ENCODE measurements at places on chromosomes 5 and 9. TPM values are rescaled to one million over a fixed set of nuclear protein-coding genes. Genes with fewer than 3 reads are reported as not detected.

Gene NR3C1
- 102 TPM for total RNA-seq

DNA sequence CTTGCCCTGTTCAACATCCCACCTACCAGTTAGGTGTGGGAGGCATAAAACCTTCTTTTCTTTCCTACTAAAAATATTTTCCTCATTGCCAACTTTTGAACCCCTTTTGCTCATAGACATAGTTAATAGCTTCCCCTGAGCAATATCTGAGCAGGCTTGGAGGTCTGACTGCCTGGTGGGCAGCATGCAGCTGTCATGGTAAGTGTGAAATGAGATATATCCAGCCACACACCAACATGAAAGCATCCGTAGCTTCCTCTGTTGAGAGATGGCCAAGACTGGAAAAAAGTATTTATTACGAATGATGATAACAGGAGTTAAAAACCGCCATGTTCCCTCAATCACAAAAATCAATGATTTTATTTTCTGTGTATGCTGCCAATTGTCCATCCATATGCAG, 190.1 kb downstream of the TMEM38B start:
- no peak for DNase-seq

Gene CD14
- total RNA-seq = 3.5 TPM

DNA sequence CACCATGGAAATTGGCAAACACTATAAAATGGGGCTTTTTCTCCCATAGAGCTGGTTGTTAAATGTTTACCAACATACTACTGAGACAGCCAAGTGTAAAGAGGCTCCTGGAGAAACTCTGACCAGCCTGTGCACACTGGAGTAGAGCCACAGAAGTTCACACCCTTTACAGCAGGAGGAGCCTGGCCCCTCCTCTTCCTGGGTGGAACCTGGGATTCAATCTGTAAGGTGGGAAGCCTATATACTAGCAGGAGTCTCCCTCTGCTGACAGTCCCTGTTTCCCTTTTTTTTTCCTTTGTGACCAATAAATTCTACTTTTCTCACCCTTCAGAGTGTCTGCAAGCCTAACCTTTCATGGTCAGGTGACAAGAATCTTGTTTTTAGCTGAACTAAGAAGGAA, 10.4 kb upstream of the SLC30A5 start:
- no peak for DNase-seq

Gene APBA1
- 0.11 TPM for total RNA-seq

Gene UGT3A1
- not detected for total RNA-seq

DNA sequence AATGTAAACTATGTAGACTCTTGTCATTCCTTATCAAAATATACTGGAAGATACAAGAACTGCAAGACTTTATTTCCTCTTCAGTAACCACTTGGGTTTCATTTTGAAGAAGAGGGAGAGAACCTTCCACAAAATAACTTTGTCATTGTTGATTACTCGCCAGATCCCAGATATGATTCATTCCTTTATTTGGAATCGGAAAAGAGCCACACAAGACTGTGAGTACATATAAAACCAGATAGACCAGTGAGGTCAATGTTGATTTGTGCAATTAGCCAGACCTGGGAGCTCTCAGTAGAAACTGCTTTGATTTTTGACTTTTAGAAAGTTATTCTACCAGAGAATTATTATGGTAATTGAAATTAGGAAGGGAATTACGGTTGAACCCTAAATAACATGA, 146.1 kb downstream of the TMEM167A start:
- DNase-seq = no peak

- no peak for DNase-seq
Observed at GRCh38 chr9:14365670-14366069, 51.7 kb upstream of the NFIB start.

DNA sequence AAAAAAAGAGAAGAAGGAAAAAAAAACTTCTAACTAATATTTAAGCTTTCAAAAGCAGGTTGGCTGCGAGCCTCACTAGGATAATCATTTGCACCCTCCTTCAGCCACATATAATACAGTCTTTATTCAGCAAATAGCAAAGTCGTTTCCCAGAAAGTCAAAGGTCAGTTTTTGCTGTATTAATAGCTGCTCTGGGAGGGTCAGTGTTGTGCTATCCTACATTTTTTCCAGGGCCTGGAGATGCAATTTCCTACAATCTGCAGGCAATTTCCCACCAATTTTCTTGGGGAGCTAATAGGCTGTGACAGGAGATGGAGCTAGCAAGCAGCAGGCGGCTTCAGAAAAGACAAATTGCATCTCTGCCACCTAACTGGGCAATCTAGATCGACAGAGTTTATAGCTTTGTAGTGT, 136.8 kb downstream of the TLE1 start:
- no peak for DNase-seq

GRCh38 chr5:4684946-4685345, 455.2 kb upstream of the ADAMTS16 start:
- DNase-seq = no peak

DNA sequence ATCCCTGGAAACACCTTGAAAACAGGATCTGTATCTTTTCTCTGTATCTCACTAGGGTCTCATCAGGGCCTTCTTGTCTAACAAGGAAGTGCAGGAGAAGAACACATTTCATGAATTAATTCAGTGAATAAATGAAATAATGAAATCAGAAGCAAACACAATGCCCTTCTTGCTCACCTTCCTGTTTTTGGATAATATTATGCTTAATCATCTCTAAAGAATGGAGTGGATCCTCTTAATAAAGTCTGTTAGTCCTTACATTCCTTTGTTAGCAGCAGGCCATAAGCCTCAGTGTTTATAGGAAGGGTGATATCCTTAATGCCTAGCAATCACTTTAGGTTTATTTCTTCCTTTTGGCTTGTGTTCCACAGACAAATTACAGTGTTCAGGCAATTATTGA, 837.1 kb upstream of the SEMA6A start:
- no peak for DNase-seq

Gene SLC27A6
- not detected for total RNA-seq

DNA sequence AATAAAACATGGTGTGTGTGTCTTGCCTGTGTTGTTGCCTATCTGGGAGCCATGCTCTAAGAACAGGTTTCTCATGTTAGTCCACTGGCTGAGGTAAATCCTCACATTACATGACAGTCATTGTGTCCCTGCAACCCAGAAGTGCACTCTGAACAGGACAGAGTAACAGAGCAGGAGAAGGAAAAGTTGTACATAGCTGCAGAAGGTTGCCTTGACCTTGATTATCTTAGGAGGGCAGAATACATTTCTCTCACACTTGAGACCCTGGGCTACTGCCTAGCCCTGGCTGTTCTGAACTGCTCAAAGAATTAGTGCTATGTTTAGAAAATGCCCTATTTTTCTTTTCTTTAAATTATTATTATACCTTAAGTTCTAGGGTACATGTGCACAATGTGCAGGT, 16.9 kb downstream of the ZNF189 start:
- no peak for DNase-seq

Gene DMXL1
- total RNA-seq = 40.7 TPM

- DNase-seq = peak; percentile 56
Observed at GRCh38 chr9:16207161-16207560, 654.3 kb downstream of the CCDC171 start.
